ENCODE measurements at places on chromosomes 3 and 15. TPM values are rescaled to one million over a fixed set of nuclear protein-coding genes. Genes with fewer than 3 reads are reported as not detected.

DNA sequence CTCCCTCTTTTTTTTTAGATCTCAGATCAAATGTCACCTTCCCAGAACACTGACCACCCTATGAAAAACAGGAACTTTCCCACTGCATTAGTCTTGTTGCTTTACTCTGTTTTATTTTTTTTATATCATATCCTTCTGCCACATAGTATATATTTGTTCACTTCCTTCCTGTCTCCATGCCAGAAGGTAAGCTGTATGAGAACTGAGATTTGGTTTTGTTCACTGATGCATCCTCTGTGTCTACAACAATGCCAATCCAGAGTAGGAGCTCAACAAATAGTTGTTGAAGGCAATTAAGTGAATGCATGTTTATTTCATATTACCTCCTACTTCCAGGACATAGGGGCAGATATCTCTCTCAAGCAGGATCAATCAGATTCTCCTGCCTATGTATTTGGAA, 114.4 kb downstream of the TPRG1 start:
- no peak for DNase-seq

DNA sequence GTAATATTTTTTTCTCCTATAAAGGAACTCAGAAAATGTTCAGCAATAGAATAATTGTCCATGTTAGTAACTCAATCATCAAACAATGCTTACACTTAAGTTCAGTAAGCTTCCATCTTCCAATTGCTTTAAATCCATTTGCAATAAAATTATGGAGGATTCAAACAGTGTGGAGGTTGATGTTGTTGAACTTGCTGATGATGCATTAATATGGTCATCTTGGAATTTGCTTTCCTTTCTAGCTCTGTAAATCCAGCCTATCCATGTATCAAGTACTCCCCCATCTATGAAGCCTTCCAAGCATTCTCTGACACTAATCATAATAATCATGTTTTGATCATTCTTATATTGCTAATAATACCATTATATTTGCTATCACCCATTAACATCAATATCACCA, 378.4 kb upstream of the CNTN3 start:
- DNase-seq: no peak

- no peak for DNase-seq
These were observed 115.8 kb downstream of the EPHA3 start for GRCh38 chr3:89223188-89223587.

DNA sequence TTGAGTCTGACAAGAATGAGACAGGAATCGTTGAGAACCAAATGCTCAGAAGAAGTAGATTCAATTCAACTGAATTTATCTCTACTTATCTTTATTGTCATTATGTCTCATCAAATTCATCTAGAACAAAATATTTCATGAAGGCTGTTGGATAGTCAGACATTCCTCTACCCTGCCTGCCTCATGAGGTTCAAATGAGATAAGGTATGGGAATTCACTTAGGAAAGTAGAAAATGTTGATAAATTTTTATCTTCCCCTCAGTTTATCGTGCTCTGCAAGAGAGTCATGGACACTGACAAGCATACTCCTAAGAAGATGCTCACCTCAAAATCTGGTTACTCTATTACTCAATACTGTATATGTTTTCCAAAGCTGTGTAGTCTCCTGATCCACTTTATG, 149.7 kb upstream of the CDIN1 start:
- DNase-seq: no peak

- DNase-seq: no peak
These were observed 226.8 kb upstream of the ST8SIA2 start for GRCh38 chr15:92166751-92167405.

DNA sequence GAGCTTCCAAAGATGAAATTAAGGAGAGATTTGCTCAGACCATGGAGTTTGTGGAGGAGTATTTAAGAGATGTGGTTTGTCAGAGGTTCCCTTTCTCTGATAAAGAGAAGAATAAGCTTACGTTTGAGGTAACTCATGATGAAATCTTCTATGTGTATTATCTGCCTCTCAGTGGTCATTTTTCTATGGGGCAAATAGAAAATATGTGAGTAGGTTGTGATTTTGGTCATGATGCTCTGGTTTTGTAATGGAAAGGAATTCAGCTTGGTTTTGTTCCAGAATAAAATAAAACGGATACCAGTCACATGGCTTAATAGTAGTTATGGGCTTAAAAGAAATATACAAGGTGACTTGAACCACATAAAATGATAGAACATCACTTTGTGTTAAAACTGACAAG, 181.1 kb downstream of the ITPR1 start:
- no peak for DNase-seq

GRCh38 chr3:71322154-71322553, 261.4 kb downstream of the FOXP1 start:
- DNase-seq: no peak

DNA sequence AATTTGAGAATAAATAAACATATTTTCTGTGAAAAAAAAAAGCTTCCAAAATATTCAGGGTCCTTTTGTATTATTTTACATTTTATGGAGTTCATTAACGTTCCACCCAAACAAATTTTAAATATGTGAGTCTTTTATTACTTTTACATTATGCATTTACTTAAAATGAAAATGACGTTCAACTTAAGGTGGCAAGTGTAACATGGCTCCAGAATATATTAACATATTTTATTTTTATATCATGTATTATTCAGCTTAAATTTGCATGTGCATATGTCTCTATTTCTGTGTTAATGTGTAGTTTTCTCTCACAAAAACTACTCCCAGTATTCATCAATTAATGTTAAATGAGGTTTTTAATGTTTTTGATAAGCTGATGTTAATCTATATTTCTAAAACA, 243.6 kb upstream of the CNTN3 start:
- no peak for DNase-seq

DNA sequence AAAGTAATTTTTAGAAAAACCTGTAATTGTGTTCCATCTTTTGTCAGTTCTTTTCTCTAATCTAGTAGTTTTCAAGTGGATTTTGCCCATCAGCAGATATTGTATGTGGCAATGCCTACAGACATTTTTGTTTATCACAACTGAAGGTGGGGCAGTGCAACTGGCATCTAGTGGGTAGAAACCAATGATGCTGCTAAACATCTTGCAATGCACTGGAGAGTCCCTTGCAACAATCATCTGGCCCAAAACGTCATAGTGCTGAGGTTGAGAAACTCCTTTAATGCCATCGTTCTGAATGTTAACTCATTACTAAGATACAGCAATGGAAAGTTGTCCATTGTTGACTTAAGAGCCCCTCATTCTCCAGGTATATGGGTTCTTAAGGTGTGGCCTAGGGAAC, 80.1 kb downstream of the BTD start:
- no peak for DNase-seq

- no peak for DNase-seq
These were observed 250.8 kb upstream of the CBLB start for GRCh38 chr3:106119614-106120082.

DNA sequence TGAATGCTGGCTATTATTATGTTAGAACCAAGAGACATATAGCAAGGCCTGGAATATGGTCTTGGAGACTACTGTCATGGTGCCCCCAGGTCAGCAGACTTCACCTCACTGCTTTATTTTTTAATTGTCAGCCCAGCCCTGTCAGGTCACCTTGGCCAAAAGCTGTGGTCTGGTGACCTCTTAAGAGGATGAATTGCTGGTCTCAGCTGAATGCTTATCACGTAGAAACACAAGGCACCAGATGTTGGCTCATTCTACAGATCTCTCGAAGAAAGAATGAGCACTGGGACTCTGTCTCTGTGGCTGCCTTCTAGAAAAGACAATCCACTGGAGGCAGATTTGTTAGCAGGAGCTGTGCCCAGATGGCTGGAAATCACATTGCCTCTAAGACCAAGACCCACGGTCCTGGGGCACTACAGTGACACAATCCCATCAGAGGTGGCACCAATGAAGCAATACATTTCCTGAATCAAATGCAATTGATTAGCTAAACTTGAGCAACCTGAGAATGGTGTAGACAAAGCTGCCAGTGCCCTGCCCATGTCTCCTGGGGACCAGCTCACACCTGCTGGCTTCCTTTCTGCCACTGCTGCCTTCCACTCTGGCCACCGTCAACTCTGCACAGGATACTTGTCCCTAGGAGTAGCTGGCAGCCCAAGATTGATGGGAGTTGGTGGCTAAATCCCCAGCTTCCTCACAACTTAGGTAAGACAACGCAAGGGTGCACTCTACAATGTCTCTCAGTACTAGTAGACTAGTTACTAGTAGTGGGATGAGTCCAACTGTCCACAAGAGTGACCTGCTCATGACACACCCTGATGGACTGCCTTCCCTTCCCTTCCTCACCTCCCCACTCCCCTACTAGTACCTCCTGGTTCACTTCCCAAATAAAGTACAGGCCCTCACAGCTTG, 384.9 kb upstream of the PROK2 start:
- DNase-seq: no peak

DNA sequence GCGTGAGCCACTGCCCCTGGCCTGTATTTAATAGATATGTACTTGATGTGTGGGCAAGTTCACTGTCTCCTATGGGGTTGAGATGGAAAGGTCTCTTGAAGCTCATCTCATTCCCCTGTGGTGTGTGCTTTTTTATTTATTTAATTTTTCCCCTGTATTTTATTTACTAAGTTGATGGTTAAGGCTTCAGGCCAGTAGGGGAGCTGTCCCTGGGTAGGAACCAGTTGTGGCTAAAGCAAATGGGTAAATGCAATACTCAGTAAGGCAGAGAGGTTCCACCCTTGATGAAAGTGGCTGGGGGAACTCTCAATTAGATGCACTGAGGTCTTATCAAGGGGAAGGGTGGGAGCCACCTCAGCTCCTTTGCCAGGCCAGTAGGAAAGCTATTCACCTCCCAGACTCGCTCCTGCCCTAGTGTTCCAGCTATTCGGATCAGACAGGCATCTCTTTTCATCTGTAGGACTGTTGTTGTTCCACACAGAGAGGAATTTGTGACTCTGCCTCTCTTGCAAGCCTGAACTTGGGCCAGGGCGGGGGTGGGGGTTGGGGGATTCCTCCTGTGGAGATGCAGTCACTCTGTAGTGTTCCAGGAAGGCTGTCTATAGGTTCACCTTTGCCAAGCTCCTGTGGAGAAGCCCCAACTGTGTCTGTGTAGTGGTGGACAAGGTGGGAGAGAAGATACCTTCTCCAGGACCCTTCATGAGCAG, 26.1 kb downstream of the PCCB start:
- no peak for DNase-seq

- peak; percentile 68 for DNase-seq
These were observed 74.2 kb upstream of the POU1F1 start for GRCh38 chr3:87350367-87351199.

GRCh38 chr3:111277226-111277625, 205.6 kb downstream of the NECTIN3 start:
- peak; percentile 74 for DNase-seq

- no peak for DNase-seq
These were observed 507 bp upstream of the VHL start for GRCh38 chr3:10140996-10141546.

GRCh38 chr3:113287111-113287802, 75.9 kb downstream of the BOC start:
- DNase-seq: no peak

DNA sequence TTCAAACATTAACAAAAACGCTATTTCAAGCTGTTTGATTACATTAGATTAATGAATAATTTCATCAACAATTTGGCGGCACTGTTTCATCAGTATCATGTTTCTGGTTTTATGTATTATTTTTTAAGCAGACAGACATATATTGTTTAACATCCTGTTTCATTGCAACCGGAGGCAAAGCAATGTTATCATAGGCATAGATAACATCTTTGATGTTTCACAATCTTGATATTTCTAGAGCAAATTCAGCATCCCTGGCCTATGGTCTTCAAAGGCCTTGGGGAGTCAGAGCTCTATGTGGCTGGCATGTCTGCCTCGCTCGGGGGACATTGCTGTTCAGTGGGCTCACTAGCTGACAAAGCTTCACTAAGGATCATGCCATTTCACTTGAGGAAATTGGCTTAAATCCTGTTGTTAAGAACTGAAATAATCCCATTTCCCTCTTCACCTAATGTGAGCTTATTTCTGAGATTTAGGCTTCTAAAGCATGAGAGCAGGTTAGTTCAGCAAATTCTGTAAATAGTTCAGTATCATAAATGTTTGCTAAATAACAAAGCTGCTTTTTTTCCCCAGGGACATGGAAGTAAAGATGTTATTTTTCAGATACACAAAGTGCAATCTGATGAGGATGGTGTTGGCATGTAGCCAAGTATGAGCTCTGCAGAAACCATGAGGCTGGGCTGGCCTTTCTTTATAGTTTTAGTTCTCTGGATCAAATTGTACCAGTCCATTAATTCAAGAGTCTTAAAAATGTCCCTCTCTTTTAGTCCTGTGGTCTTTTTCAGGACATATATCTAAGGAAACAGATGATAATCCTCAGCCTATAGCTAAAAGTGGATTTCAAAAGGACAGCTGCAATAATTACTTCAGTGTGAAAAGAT, 941.4 kb downstream of the PLOD2 start:
- no peak for DNase-seq

GRCh38 chr15:37586976-37587375, 347.5 kb upstream of the TMCO5A start:
- no peak for DNase-seq

DNA sequence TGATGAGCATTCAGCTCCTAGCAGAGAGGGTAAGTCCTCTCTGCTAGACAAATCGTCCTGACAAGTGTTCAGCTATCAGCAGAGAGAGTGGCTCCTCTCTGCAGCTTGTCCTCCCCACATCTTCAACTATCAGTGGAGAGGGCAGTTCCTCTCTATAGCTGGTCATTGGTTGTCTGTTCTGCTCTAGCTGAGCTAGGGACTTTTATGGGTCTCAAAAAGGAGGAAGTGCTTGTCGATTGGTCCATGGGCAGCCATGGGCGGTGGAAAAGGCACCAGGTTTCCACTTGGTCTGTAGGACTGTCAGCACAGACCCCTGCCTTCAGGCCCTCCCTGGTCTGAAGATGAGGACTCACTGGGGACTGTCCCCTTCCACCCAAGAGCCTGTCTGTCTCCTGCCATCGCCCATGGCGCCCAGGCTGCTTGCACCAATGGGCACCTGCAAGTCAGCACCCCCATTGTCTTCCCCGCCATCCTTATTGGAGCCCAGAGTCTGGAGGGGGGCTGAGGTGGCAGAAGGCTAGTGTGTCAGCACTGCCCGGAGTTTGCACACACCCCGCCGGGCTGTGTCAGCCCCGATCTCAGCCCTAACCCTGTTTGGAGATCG, 264.7 kb downstream of the ZBBX start:
- DNase-seq: no peak

Gene TMEM40
- not detected for total RNA-seq

Gene SLC28A2
- not detected for total RNA-seq

Gene IFT122
- 31.8 TPM for total RNA-seq

Gene TM4SF1
- total RNA-seq: not detected

Gene COX17
- 20.9 TPM for total RNA-seq

Gene ADAM10
- total RNA-seq: 150 TPM

Gene TMEM266
- 1.1 TPM for total RNA-seq

Gene C15orf39
- 1.2 TPM for total RNA-seq

Gene SUCNR1
- not detected for total RNA-seq

Gene GRM7
- total RNA-seq: 0.80 TPM
